ENCODE measurements at places on chromosomes 12 and 14.
A peak's percentile ranks its signal among the peaks of the same experiment; 100 is the strongest.

DNA sequence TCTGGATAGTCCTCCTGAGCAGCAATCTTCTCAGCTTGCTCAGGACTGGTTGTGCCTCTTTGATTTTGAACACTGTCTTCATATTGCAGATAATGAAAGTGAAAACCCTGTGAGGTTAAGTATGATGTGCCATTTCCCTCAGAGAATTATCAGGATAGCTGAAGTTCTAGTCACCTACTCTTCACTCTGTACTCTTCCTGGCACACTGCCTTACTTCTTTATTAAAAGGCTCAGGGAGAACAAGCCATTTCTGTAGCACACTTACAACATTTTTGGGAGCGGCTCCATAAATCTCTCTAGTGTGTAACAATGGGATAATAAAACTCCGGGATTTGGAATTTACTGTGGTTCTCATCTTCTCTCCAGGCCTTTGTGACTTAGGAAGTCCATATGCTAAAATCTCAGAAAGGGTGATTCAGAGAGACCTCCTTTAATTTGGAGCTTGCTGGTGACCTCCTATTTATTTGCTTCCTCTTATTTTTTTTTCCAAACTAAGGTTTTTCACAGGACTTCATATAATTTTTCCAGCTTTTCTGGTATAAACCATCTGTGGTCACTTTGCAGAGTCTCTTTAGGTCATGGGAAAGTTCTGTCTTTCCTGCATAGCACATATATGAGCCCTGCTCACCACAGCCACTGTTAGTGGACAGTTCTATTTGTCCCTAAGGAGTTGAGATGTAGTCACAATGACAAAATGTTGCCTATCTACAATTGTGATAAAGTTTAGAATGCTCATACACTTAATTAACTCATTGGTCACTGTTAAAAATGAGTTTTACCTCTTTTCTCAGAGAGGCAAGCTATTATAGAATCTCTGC is 53.5 kb upstream of the LDHB start:
- DNase-seq = no peak

- DNase-seq = no peak
Measured at GRCh38 chr14:23547924-23548323, 3.6 kb downstream of the ZFHX2 start.

DNA sequence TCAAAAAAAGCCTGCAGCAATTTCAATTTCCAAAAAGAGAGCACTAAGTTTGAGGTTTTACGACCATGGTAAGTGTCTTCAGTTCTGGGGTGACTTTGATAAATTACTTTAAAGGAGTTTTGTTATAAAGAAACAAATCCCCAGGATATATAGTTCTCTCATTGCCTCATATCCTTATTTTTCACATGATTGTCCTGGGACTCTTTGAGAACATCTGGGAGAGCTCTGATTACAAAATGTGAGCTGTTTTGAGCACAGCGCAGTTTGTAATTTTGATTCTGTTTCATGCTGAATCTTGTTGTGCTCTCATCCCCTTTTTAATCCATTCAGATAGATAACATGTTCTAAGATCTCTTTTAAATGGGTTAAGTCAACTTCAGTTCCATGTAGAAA is 67.7 kb upstream of the DCN start:
- no peak for DNase-seq

- DNase-seq = no peak
Measured at GRCh38 chr14:50775357-50775756, 55.6 kb downstream of the NIN start.

GRCh38 chr14:86654558-86655184 is 1124.7 kb downstream of the FLRT2 start:
- DNase-seq = peak; percentile 55

DNA sequence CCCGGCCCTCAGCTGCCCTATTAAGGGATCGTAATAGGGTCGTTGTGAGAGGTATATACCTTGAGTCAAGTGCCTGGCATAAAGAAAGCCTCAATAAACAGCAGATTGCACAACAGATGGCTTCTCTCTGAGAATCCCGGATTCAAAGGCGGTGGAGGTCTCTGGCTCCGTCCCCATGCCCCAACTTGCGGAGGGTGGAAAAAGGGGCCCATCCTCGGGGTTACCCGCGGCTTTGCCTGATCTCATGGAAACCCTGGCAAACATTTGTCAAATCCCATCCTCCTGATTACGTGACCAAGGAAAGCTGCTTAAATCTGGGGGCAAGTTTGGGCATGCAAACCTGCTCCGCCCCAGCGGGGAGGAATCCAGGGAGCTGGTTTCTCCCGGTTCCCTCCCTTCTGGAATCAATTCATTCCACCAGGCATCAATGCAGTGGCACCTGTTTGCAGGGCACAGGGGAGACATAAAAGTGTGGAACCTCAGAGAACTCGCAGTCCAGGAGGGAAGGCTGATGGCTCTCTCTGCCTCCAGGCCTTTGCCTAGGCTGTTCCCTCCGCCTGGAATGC is 12.3 kb downstream of the TRPV4 start:
- no peak for DNase-seq

DNA sequence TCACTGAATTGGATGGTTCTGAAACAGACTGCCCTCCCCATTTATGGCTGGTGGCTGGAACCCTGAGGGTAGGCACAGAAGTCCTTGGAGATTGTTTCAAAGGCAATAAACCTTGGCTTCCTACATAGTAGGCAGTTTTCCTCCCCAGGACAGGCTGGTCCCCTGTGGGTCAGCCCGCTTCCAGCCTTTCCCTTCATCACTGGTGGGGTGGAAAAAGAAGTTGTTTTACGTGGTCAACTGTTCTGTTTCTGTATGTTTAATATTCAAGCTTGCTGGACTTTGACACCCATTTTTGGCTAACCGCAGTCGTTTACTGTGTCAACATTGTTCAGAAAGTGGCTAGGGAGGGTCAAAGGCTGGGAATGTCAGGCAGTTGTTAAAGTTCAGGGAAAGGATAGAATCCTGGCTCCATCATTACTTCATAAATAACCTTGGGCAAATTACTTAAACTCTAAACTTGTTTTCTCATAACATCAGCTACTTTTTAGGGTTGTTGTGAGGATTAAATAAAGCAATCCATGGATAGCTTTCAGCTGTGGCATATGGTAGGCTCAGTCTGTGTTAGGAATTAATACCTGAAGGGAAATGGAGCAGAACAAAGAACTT is 2.4 kb downstream of the KLHDC2 start:
- DNase-seq = no peak

- no peak for DNase-seq
Measured at GRCh38 chr14:69049675-69050074, 70.6 kb upstream of the ACTN1 start.

DNA sequence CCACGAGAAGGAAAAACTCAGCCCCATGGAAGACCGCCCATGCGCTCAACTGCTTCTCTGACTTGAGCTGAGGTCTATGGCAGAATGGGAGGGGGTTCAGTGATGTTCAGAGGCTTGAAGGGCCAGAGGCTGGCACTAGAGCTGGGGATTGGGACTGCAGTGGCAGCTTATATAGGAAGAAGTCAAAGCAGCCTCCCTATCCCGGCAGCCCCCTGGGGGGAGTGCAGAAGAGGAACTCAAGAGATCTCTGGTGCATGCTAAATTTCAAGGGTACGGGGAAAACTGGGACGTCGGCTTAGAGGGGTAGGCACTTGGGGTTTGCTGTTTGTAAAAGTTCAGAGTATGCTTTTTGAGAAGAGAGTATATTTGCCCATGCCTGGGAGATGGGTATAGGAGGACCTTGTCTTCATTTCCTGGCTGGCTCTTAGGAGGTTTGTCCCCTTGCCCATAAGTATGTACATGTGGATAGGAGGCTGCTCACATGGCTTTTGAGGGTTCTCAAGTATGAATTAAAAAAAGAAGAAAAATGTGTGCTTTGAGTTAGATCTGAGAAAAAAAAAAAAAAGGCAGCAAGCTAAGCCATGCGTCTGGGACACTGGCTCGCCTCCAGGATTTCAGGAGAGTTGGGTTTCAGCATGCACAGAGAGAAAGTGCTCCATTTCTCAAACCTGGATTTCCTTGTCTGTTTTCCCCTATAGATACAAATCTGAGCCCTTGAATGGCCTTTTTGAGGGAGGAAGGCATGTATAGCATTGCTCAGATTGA is 3.2 kb upstream of the MEG3 start:
- DNase-seq = no peak

- no peak for DNase-seq
Measured at GRCh38 chr12:29346769-29347421, 34.1 kb downstream of the ERGIC2 start.

- no peak for DNase-seq
Measured at GRCh38 chr14:72549854-72550253, 344.0 kb downstream of the DPF3 start.

GRCh38 chr12:100651694-100652093 is 78.2 kb downstream of the GAS2L3 start:
- peak; percentile 21 for DNase-seq

- DNase-seq = peak; percentile 68
Measured at GRCh38 chr14:69005432-69006148, 26.5 kb upstream of the ACTN1 start.

DNA sequence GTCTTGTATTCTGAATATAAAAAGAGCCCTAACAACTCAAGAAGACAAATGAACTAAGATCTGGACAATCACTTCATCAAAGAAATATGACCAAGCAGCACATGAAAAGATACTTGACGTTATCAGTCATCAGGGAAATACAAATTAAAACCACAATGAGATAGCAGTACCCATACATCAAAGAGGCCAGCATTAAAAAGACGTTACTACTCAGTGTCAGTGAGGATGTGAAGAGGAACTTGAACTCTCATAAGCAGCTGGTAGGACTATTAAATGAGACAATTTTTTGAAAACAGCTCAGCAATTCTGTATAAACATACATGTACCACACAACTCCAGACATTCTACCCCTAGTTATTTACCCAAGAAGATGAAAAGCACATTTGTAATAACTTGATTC is 55.9 kb downstream of the FERMT2 start:
- DNase-seq = no peak

GRCh38 chr12:39840422-39840821 is 220.8 kb upstream of the ABCD2 start:
- DNase-seq = no peak

- no peak for DNase-seq
Measured at GRCh38 chr12:94122591-94122990, 25.8 kb upstream of the PLXNC1 start.

- DNase-seq = no peak
Measured at GRCh38 chr14:61621444-61621843, 73.9 kb upstream of the HIF1A start.

- DNase-seq = no peak
Measured at GRCh38 chr12:88360343-88360742, 218.2 kb downstream of the TMTC3 start.

- no peak for DNase-seq
Measured at GRCh38 chr12:57761391-57761998, 5.4 kb downstream of the CYP27B1 start.

DNA sequence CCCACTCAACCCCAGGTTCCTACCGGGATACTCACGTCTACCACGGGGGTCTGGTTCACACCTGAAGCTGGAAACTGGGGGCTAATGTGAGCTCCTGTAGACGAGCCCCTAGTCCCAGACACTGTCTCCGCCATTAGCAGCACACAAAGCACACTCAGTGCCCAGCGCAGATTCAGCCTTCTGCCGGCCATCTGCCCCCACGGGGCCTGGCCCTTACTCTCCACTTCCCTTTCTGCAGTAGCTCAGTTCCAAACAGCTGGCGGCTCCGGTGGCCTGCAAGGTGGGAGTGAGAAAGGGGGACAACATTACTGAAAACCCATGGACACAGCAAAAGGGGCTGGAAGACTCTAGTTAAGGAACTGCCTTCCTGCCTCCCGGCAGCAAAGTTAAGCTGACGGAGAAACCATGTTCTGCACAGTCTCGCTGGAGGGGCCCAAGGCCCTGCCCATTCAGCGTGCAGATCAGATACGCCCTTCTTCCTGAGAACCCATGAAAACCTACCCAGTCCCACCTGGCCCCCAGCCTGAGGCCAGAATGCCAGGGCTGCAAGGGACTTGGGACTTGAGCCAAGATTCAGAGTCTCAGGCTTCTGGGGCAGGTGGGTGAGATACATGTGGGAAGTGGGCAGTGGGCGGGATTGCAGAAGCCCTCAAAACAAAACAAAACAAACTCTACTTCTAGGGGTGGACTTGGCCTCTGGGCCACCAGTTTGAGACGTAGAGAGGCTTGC is 2.1 kb downstream of the SLC8B1 start:
- no peak for DNase-seq

DNA sequence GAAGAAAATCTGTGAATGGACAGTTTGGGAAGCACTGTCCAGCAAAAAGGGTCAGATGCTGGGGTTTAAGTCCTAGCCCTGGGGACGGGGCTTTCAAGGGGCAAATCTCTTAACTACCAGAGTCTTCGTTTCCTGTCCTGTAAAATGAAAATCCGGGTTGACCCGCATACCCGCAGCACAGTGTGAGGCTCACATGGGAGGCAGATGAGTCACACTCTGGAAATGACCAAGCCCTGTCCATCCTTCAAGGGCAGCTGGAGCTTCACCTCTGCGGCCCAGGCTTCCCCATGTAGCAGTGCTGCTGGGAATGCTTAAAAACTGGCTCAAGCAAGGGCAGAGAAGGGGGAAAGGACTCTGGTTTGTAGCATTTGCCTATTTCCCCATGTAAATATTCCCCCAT is 19.0 kb downstream of the FAM181A start:
- DNase-seq = no peak
